RKO (cell line): ENCODE measurements at places on chromosomes 4 and X.

- no peak for DNase-seq
Measured at GRCh38 chr4:184420881-184421416, 53.4 kb downstream of the IRF2 start.

GRCh38 chr4:147325571-147325981 lies 155.3 kb upstream of the EDNRA start:
- DNase-seq: no peak

DNA sequence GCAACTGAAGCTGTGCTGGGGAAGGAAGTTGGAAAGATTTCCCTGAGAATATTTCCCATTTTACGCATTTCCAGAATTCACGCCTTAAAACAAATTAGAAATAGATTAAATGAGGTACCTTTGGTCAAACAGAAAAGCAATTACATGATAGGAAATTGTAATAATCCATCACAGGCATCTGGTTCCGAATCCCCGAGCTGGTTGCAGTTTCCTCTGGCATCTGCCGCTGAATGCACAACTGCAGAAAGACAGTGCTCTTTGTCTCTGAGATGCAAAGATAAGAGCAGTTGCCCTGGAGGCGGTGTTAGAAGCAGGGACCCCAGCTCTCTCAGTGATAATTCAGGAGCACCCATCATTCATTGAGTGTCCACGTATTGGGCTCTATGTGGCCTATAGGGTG lies 224.4 kb downstream of the LDB2 start:
- DNase-seq: no peak

GRCh38 chr4:168411318-168412150 lies 68.8 kb downstream of the DDX60L start:
- no peak for DNase-seq

GRCh38 chr4:147794314-147794680 lies 62.4 kb downstream of the ARHGAP10 start:
- DNase-seq: no peak

DNA sequence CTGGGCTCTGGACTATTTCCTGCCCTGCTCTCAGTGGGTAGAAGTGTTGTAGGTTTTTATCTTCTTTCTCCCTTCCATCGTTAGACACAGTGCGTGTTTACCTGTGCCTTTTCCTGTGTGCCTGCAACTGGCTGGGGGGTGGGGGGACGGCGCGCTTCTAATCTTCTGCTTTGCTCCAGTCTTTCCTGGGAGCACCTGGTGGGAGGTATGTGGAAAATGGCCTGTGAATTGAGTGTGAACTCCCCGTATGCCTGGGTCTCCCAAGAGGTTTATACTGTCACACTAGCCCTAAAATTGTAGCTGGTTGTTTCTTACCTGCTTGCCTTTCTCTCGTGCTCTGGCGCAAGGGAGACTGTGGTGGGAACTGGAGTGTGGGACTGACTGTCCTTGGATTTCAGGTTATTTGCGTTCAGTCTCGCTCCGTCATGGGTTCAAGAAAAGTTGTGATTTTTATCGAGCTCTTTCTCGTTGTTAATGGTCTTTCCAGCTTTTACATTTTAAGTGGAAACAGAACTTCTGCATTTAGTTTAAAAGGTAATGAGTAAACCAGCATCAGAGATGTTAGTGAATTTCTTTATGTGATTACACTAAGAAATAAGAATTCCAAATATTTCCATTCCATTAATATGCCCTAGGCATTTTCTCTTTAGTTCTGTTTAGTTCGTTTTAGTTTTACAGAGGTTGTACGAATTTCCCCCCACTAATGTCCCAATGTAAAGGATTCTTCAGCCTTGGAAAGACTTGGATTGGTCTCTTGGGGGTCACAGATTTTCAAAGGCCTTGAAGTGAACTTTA lies 15.3 kb downstream of the MRPL1 start:
- DNase-seq: no peak

DNA sequence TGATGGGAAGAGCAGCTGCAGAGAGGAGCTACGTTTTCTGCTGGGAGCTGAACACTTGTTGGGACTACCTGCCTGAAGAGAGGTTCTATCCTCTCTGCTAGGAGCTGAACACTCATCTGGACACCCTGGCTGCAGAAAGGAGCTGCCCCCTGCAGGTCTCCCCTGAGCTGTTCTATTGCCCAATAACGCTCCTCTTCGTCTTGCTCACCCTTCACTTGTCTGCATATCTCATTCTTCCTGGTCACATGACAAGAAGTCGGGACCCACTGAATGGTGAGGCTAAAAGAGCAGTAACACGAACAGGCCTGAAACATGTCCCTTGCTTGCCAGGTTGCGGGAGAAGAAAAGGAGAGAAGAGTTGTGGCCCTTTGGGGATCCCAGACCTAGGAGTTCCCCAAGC lies 27.8 kb downstream of the NAA11 start:
- no peak for DNase-seq

GRCh38 chr4:11881947-11882346 lies 453.3 kb upstream of the HS3ST1 start:
- DNase-seq: no peak

- no peak for DNase-seq
Measured at GRCh38 chr4:83043801-83044407, 8.9 kb downstream of the COPS4 start.

DNA sequence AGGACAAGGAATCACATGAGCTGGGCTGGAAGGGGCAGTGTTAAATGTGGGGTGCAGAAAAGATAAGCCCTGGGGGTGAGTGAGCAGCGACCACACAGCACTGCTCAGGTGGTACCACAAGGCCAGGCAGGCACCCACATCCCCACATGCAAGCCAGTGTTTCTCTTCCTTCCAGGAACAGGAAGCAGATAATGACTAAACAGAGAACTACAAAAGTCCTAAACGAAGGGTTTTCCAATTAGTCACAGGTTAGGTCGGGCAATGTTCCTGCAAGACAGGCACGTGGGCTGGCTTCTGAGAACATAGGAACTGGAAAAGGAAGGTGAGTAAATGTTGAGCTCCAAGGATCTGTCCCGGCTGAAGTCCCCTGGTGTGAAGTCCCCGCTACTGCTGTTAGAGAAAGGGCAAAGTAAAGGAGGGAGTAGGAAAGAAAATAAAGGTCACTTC lies 19.5 kb downstream of the RELL1 start:
- DNase-seq: peak; percentile 96

DNA sequence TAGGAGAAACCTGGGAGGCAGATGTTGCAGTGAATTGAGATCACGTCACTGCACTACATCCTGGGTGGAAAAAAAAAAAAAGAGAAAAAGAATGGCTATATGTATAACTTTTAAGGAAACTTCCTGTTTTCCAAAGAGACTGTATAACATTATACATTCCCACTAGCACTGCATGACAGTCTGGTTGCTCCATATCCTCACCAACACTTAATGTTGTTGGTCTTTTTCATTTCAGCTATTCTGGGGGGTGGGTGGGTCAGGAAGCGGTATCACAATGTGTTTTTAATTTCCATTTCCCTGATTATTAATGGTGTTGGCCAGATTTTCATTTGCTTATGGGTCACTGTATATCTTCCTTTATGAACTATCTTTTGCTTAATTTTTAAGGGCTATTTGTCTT lies 13.4 kb downstream of the LRIT3 start:
- no peak for DNase-seq

- DNase-seq: no peak
Measured at GRCh38 chr4:38354872-38355271, 309.1 kb upstream of the KLF3 start.

DNA sequence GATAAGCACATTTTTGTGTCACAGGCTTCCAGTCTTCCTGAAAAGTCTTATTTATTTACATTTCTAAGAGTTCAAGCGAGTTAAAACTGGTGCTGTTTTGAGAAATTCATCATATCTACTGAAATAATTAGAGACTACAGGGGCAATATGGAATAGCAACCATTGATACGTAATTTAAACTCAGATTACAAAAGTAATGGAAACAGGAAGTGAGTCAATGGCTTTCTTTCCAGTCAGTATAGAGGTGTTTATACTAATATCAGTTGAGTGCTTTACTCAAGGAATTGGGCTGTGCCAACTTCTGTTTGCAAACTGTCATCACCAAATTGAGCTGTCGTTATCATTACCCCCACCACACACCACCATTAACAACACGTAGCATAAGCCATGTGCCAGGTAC lies 222.7 kb downstream of the COL25A1 start:
- peak; percentile 33 for DNase-seq

DNA sequence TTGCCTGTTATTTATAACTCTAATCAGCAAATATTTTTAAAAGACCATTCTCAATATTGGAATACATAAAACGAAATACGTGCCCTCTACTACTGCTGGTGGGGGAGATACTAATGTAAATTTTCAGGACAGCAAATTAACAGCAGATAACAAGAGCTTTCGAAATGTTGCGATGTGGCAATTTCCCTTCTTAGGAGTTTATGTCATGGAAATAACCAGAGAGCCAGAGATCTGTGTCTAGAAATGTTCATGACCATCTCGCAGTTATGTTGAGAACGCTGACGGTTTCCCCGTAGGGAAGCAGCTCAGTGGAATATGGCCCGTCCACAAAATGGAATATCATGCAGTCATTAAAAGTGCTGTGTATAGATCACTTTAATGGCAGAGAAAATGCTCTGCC lies 238.4 kb upstream of the PSAPL1 start:
- no peak for DNase-seq

DNA sequence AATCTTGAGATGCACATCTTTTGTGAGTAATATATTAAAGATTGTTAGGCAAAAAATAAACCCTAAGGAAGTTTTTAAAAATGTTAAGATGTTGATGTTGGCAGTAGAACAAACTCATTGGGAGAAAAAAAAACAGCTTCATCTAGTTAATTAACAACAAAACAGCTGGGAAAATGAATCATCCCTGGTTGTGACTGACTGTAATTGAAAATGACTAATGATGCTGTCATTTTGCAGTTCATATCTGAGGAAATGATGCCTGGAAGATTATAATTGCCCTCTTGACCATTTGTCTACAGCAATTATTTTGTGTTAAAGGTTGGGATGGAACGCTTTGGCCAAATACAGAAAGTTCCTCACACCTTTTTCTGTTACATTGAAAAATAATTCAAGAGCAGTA lies 760.4 kb upstream of the FTHL17 start:
- DNase-seq: peak; percentile 83

DNA sequence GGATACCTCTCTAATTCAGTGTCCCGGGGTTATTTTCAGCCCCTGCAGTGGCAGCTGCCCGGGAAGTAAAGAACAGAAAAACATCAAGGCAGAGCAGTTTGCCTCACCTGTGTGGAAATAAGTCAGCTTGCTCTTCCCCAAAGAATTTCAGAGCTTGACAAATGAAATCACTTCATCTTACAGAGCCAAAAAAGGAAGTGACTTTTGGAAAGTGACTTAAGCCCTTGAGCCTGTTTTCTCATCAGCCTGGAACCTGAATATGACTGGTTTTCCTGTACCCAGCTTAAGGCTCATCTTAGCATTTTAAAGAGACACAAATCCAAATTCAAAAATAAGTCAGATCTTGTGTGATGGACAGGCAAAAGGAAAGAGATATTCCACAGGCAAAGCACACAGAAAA lies 211.6 kb downstream of the RCHY1 start:
- no peak for DNase-seq

DNA sequence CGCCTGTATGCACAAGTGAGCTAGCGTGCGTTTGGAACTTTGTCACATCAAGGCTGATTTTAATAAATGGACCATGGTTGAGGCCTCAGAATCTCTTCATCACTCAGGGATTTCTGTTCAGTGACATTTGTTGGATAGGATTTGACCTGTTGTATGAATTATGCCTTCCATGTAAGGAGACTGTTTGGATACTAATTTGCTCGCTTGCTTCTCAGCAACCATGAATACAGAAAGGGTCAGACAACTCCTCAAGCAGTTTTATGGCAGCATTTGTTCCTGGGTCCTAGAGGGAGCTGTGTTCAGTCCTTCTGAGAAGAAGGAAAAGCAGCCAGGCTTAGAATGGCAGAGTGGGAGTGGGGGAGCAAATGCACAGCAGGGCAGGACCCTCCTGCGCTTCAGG lies 269.7 kb upstream of the LCORL start:
- no peak for DNase-seq

DNA sequence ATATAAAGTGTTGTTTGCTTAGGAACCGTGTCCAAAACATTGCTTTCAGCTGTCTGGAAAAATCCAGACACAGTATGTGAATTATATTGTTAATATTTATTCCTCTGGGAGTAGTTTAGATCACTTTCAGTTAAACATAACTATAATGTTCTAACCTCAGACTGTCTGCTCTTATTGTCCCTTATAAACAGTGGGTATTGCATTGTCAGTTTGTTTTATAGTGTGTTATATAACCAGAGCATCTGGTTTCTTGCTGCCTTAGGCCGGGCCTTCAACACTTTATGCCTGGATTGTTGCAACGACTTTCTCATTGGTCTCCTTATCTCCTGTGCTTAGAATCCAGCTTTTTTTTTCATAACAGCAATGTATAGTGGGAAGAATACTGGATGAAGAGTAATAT lies 26.4 kb downstream of the ATG4A start:
- DNase-seq: no peak

- no peak for DNase-seq
Measured at GRCh38 chr4:81304871-81305270, 89.8 kb upstream of the PRKG2 start.

GRCh38 chr4:140637836-140638235 lies 69.1 kb upstream of the UCP1 start:
- DNase-seq: peak; percentile 52

GRCh38 chr4:1449475-1449832 lies 43.2 kb upstream of the NKX1-1 start:
- DNase-seq: no peak

- no peak for DNase-seq
Measured at GRCh38 chr4:87849612-87850011, 16.8 kb downstream of the MEPE start.

GRCh38 chr4:86613734-86614133 lies 19.6 kb downstream of the PTPN13 start:
- no peak for DNase-seq

DNA sequence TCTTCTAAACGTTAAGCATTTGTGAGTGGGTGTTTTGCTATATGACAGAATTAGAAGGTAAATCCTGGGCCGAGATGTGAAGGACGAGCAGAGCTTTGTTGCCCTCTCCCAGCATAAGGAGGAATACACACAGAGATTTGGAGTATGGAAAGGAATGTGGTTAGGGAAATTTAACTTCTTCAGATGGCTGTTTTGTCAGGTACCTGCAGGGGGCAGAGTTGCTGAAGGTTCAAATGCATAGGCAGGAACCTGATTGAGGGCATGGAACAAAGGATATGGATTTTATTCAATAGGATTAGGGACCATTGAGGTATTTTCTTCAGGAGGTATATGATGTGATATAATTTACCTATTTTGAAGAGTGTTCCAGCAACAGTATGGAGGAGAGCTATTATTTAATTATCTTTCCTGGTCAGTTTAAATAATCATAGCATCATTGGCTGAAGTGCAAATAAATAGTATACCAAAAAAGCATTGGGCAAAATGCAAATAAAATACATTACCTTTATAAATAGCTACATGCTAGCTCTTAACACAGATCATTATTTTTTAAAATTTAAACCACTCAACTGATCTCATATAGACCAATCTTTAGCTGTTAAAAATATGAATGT lies 143.6 kb downstream of the SLIT2 start:
- peak; percentile 22 for DNase-seq

- DNase-seq: no peak
Measured at GRCh38 chr4:151344948-151345347, 19.5 kb upstream of the SH3D19 start.

DNA sequence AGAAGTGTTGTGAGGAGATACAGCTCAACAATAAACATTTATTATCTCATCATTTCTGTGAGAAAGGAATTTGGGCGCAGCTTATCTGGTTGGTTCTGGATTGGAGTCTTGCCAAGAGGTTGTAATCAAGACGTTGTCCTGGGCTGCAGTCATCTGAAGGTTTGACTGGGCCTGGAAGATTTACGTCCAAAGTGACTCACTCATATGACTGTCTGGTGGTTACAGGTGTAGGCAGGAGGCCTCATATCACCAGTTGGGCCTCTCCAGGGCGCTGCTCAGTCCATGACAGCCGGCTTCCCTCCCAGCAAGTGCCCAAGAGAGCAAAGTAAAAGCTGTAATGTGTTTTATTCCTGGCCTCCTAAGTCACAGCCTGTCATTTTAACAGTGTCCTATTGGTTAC lies 106.3 kb downstream of the USP46 start:
- no peak for DNase-seq
